ENCODE measurements at places on chromosomes 2 and 18.

DNA sequence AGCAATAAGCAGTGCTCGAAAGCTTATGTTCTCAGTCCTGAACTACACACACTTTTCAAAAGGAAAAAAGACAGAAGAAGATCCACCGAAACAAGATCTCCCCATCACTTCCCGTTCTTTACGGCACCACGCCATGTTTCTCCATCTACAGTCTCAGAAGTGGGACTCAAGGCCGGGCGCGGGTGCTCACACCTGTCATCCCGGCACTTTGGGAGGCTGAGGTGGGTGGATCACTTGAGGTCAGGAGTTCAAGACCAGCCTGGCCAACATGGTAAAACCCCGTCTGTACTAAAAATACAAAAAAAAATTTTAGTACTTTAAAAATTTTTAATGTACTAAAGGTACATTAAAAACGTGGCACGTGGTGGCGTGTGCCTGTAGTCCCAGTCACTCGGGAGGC, 31.2 kb downstream of the ZNF516 start:
- no peak for DNase-seq

GRCh38 chr18:67043276-67043675, 439.4 kb upstream of the CDH19 start:
- no peak for DNase-seq

DNA sequence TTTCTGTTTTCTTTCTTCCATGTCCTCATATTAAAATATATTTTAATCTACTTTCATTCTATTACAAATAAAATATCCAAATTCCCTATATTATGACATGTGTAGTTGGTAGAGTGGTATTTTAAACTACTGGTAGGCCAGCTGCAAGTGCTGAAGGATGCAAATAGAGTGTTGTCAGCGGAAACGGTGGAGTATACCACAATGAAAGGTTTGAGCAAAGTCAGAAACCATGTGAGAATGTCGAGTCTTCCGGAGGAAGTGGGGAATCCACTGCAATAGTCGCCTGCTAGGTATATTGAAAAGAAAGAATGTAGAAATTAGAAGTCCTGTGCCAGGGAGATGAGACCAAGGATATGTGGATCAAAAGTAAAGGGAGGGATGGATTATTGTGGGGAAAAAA, 373.9 kb downstream of the DSEL start:
- DNase-seq = no peak

GRCh38 chr2:98822301-98823164, 91.6 kb upstream of the MGAT4A start:
- DNase-seq = no peak

- no peak for DNase-seq
These were observed 14.8 kb downstream of the ASB1 start for GRCh38 chr2:238441262-238442114.

DNA sequence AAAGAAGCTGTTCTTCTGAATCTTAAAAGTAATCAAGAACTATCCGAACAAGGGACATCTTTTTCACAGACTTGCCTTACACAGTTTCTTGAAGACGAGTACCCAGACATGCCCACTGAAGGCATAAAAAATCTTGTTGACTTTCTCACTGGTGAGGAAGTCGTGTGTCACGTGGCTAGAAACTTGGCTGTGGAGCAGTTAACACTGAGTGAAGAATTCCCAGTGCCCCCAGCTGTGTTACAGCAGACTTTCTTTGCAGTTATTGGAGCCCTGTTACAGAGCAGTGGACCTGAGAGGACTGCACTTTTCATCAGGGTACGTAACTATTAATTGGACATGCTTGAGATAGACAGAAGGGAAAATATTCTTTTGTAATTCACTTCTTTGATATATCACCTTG, 2.4 kb downstream of the MRPL44 start:
- DNase-seq = no peak

DNA sequence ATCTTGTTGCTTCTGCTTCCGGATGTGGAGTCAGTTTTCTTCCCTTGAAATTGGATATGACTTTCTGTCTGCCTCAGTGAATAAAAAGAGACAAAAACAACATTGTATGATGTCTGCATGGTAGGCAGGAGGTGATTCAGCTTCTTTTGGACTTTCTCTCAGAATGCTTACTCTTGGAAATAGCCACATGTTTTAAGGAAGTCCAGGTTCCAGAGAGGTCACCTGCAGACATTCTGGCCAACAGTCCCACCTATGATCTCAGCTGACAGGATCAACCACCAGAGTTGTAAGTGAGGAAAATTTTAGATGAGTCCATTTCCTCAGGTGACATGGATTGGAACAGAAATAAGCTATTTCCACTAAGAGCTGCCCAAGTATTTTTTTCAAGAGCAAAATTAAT, 508.7 kb upstream of the FAM98A start:
- no peak for DNase-seq

DNA sequence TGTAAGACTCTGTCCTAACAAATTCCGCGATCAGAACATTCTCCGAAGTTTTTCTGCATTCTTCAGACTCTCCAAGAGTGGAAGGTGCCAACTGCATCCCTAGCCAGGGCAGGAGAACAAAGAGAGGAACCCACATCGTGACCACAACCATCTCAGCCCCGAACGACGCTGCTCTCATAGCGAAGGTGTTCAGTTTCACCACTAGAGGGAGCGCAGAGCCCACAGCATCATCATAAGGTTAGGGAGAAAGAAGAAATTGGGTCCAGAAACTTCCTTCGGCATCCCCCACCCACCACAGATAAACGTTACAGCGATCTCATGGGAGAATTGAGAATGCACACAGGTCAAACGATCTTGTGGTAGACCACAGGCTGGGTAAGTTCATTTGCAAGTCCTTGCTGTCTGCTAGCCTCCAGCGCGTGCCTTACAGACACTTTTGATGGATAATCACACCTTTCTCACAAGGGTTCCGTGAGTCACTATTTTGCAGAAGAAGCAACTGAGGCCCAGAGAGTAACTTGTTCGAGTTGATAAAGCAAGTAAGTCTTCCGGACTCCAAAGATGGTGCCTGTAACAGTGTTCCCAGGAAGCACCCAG, 53.7 kb upstream of the ARL4C start:
- peak; percentile 48 for DNase-seq

DNA sequence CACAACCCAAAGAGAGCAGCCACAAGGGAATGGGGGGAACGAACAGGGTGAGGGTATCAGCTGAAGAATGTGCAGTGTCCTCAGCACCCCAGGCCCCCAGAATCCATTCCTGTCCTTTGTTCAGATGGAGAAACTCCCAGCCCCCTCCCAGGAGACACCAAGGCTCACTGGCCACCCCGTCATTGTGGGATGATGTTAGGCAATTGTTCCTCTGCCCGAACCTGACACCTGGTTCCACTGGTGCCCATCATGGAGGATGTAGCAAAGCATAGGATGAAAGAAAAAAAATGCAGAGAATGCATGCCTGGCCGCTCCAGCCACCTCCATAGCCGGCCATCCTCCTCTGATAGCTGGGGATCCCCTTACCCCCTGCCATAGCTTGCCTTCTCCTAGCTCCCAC, 197.3 kb upstream of the TWIST2 start:
- DNase-seq = no peak

DNA sequence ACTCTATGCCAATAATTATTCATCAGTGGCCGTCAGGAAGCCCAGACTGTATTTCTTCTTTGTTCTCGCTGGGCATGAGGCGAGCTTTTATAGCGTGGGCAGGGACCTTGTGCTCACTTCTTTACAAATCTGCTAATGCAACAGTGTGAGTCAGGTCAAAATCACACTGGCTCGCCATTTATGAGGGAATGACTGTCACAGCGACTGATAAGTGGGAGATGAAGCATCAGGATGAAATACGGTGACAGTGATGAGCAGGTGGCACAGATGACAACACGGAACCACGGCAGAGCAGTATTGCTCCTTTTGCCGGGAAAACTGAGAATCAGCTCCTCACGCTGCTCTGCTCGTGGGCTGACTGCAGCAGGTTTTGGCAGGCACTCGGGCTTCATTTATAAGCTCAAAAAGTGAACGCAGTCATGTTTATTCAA, 20.5 kb downstream of the TYMS start:
- DNase-seq = no peak

DNA sequence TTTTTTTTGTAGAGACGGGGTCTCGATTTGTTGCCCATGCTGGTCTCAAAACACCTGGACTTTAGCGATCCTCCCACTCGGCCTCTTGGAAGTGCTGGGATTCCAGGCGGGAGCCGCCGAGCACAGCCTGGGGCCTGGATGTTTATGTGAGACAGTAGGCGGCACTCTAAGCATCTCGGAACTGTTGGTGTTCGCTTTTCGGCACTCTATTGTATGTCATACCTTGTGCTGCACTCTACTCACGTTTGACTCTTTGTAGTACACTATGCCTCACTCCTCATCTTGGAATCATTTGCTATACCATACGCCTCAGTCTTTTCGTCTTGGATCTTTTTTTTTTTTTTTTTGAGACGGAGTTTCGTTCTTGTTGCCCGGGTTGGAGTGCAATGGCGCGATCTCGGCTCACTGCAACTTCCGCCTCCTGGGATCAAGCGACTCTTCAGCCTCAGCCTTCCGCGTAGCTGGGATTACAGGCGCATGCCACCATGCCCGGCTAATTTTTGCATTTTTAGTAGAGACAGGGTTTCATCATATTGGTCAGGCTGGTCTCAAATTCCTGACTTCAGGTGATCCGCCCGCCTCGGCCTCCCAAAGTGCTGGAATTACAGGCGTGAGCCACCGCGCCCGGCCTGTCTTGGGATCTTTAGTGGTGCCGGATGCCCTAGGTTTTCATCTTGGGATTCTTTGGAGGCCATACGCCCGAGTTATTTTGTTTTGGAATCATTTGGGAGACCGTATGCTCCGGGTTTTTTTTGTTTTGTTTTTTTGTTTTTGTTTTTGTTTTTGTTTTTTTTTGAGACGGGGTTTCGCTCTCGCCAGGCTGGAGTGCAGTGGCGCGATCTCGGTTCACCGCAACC, 24.2 kb upstream of the ZDBF2 start:
- DNase-seq = no peak

- peak; percentile 98 for DNase-seq
These were observed 680.9 kb downstream of the IRS1 start for GRCh38 chr2:226118471-226119429.

DNA sequence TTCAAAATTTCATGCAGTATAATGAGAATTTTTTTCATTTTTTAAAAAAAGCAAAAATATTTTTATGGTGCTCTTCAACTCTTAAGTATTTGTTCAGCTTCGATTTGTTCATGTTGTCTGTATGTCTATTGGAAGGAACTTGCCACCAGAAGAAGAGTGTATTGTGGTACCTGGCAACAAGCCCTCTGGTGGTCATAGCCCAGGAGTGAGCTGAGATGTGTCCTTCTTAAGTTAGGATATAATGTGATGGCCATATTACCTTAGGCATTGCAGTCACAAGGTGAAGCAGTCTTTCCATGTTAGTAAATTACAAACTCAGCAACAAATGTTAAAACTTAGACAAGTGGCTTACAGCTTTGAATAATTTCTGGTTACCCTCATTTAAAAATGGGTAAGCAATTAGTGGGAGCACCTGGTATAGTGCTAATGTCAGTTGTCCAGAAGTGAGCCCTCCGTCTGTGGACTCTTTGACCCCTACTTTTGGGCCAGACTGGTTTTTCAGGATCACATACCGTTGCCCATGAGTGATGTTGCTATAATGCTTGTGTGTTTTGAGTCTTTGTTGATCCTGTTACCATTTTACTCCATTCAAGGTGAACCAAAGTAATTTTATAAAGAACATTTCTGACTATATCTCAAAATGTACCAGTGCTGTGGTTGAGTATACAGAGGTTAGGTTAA, 57.4 kb downstream of the MYO1B start:
- DNase-seq = peak; percentile 66

DNA sequence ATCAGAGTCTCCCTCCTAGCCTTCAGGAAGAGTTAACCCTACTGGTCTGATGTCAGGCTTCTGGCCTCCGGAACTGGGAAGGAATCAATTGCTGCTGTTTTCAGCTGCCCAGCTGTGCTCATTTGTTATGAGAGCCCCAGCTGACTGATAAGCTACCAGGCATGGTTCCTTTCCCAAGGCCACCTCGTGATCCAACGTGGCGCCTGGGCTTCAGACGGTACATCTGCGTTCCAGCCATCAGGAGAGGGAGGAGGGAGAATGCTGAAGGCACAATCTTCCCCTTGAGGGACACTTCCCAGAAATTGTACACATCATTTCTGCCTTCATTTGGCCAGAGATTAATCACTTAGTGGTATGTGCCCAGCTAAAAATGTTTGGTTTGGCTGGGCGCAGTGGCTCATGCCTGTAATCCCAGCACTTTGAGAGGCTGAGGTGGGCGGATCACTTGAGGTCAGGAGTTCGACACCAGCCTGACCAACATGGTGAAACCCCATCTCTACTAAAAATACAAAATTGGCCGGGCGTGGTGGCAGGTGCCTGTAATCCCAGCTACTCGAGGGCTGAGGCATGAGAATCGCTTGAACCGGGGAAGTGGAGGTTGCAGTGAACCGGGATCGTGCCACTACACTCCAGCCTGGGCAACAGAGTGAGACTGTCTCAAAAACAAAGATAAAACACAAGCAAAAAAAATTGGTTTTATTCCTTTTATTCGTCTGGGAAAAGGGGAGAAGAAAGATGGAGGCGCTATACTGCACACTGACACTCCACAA, 10.5 kb upstream of the ARMC9 start:
- DNase-seq = no peak

- no peak for DNase-seq
These were observed 1752.9 kb upstream of the CELF4 start for GRCh38 chr18:39318462-39318861.

GRCh38 chr2:209875270-209875669, 103.6 kb downstream of the UNC80 start:
- DNase-seq = peak; percentile 89

DNA sequence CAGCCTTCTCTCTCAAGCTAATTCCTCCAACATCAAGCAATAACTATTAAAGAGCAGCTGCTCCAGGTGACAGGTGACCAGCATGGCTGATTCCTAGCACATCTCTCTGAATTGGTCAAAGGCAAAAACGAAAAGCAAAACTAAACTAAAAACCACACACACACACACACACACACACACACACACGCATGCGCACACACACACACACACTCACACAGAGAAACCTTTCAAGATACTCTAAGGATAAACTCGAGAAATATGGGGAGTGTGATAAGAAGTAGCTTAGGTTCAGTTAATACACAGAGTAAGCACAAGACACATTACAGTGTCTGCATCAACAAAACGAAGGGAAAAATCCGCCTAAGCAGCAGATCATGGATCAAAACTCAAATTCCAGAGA, 74.5 kb upstream of the FZD7 start:
- no peak for DNase-seq

DNA sequence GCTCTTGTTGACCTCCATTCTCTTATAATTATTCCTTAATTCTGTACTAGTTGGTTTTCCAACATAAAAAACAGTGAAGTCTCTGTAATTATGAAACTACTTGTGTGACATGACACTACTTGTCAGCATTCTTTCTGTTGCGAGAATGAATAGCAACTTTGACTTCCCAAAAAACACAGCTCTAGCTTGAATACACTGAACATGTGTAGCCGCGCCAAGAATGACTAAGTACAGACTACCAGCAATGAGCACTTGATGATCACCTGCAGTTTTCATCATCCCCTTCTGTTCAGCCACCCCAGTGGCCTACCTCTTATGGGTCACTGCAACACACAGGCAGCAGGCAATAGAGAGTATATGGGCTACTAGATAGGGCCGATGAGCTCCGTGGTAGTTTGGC, 229.3 kb downstream of the TGIF1 start:
- peak; percentile 98 for DNase-seq

GRCh38 chr2:58032016-58032763, 14.4 kb upstream of the VRK2 start:
- no peak for DNase-seq
